ENCODE measurements at places on chromosomes 7 and 10.

DNA sequence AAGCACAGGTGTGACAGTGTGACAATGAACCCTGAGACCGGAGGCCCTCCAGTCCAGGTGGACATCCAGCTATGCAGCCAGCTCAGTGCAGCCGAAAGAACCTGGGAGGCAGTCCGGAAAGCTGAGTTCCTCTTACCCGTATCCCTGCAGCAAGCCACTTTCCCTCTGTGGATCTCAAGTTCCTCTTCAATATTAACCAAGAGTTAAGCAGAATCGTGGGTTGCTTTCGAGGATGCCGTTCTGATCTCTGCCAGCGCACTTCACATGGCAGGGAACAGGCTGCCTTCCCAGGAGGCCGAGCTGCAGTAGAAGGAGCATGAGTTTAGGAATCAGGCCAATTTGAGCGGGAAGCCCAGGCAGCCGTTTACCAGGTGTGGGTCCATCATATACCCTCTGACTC lies 591.6 kb downstream of the SDK1 start:
- no peak for DNase-seq

DNA sequence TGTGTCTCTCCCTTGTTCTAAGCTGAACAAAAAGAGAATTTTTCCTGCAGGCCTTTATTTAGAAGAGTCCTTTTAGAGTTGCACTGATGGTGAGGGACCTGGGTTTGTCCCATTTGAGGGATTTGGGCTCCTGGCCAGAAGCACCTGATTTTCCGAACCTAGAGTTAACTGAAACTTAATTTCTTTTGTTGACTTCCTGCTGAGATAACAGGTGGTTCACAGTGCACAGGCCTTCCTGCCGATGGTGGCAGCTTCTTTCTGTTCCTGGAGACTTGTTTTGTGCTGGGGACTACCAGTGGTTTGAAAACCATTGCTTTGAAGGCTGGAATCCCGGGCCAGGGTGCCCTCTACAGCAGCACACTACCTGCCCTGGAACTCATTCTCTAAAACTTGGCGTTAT lies 99.2 kb downstream of the SUGCT start:
- no peak for DNase-seq

DNA sequence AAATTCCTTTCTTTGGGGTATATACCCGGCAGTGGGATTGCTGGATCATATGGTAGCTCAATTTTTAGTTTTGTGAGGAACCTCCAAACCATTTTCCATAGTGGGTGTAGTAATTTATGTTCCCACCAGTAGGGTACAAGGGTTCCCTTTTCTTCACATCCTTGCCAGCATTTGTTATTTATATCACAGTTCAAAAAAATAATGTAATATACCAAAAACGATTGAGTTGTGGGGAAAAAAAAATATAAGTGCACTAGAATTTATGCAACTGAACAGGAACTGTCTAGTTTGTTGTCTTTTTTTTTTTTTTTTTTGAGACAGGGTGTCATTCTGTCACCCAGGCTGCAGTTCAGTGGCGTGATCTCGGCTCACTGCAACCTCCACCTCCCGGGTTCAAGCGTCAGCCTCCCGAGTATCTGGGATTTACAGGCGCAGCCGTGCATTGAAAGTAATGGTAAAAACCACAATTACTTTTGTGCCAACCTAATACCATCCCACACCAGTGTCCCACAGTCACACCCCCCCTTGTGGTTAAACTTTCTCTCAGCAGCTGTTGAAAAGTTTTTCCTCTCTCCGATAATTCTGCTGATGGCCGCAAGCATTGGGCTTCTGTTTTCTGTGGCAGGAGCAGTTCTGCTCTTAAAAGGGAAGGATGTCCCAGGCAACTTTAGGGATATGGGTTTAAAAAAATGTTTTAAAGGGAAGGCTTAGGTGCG lies 6.8 kb upstream of the LAT2 start:
- DNase-seq, result no peak

DNA sequence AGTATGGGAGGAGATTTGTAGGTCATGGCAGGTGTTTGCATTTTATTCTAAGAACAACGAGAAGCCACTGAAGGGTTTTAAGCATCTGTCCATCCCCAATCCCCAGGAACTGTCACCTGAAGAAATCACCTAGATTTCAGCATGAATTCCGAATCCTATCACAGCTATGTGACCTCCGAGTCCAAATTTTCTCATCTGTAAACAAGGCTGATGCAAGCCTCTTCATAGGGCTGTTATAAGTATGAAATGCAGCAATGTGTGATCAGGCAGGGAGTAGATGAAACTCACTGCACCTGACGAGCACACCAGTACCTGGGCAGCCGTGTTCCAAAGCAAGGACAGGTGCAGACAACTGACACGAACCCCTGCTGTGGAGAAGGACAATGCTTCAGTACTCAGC lies 14.0 kb downstream of the HABP2 start:
- DNase-seq, result no peak

GRCh38 chr7:47973739-47974138 lies 5.7 kb downstream of the HUS1 start:
- no peak for DNase-seq

- no peak for DNase-seq
Measured at GRCh38 chr7:155998766-155999630, 186.7 kb upstream of the SHH start.

DNA sequence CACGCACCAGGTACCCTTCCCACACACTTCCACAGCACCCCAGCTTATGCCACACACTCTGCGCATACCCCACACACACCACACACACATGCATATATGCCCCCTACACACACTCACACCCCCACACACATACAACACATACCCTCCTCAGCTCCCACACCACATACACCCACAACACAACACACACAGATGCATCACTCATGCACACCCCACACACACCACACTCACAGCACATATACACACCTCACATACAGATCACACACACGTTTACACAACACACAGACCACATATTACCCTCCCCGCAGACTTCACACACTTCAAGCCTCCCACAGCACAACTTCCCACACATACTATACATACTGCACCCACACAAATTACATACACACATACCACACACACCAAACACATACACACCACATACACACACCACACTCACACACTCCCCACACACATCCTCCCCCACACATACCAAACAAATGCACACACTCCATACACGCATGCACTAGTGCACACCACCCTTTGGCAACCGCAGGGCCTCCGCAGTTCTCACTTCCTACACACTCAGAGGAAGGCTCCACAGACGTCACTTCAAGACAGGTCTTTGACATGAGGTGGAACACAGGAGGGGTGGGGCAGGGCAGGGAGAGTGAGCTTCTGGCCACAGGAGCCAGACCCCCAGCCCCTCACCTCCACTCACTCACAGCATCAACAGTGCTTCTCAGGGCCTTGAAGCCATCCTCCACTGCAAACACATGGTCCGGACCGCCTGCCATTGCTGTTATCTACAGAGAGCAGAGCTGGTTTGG lies 18.5 kb upstream of the ANTXRL start:
- no peak for DNase-seq

- no peak for DNase-seq
Measured at GRCh38 chr7:16940776-16941175, 59.0 kb upstream of the AGR3 start.

GRCh38 chr7:13057462-13058200 lies 370.2 kb downstream of the ARL4A start:
- DNase-seq, result no peak

- no peak for DNase-seq
Measured at GRCh38 chr7:21944616-21945453, 864 bp downstream of the CDCA7L start.

DNA sequence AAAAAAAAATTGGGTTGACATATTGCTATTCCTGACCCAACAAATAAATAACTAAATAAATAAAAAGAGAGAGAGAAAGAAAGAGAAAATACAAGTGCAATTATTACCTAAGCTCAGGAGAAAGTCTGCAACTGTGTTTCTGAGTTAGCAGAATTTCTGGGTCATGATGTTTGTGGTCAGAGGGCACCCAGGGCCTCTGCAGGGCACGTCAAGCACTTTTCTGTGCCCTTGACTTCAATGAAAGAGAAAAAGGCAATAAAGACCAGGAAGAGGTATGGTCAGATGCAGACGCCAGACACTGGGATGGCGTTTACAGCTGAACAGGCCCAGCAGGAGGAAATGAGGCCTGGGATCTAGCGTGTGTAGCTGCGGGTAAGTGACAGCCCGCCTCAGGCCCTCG lies 160.9 kb upstream of the GDF10 start:
- no peak for DNase-seq

DNA sequence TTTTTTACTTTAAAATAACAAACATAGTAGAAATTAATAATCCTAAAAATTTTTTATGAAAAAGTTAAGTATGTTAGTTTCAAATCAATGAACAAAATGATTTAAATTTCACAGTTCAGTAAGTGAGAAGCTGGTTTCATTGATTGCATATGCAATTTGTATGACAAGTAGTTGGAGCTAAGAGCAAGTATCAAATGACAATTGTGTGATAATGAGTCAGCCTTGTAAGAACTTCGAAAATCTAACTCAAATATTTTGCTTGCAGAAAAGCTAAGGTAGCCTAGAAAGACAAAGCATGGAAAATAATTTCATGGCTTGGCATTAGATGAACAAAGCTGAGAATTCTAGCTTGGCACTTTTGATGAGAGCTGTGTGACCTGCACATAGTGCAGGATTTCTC lies 111.5 kb downstream of the HDAC9 start:
- no peak for DNase-seq

DNA sequence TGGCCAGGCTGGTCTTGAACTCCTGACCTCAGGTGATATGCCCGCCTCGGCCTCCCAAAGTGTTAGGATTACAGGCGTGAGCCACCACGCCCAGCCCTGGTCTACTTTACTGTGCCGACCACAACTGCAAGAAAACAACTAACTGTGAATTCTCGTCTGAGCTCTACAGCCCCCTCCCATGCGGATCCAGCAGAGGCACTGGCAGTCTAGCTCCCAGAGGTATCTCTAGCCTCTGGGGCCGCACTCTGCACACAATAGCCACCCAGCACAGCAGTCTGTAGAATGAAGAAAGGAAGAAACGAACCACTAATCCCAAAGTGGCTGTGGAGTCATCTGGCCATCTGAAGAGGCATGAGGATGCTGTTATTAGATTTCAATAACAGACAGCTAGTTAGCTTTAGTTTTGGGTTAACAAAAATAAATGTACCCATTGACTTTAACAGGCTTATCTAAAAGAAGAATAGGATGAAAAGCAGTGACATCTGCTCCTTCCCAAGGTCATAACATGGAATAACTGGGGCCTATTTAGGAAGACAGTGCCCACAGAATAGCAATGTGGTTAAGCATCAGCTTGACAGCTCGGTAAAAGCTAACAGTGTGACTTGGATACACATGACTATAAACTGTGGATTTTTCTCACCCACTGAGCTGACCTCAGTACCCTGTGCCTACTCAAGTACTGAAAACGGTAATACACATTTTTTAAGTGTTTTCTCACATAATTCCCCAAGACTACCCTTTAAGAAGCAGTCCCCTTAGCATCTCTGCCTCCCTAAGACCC lies 131.9 kb downstream of the TNS3 start:
- no peak for DNase-seq

- no peak for DNase-seq
Measured at GRCh38 chr7:151482883-151483710, 36.6 kb downstream of the RHEB start.

- no peak for DNase-seq
Measured at GRCh38 chr10:98924526-98924925, 311.1 kb downstream of the HPSE2 start.

GRCh38 chr7:131218727-131219128 lies 108.9 kb upstream of the MKLN1 start:
- no peak for DNase-seq

GRCh38 chr10:101221963-101222531 lies 7.2 kb downstream of the LBX1 start:
- no peak for DNase-seq

- DNase-seq, result no peak
Measured at GRCh38 chr10:106027240-106027639, 1137.3 kb downstream of the SORCS1 start.

GRCh38 chr10:76138906-76139305 lies 707.5 kb downstream of the LRMDA start:
- DNase-seq, result no peak

DNA sequence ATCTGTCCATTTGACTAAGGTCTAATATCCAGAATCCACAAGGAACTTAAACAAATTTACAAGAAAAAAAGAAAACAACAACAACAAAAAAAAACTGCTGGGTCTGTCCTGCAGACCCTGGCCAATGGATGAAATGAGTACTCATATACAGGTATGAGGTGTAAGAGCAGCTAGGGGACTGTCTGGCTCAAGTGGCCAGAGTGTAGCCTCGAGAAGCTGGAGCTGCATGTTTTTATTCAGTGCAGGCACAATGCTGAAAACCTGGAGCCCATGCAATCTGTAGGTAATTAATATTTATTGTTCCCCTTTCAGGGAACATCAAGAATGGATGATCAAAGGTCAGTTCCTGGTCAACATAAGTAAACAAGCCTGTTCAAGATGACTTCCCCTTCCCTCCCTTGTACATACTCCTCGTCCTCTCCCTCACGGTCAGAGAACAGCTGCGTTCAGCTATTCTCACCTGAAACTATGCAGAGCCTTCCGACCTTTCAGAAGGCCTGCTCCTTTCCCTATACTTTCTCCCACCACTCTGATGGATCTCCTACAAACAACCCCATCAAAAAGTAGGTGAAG lies 15.5 kb downstream of the CYP2C19 start:
- DNase-seq, result no peak

- DNase-seq, result no peak
Measured at GRCh38 chr7:99733448-99733847, 1.5 kb downstream of the CYP3A7 start.

DNA sequence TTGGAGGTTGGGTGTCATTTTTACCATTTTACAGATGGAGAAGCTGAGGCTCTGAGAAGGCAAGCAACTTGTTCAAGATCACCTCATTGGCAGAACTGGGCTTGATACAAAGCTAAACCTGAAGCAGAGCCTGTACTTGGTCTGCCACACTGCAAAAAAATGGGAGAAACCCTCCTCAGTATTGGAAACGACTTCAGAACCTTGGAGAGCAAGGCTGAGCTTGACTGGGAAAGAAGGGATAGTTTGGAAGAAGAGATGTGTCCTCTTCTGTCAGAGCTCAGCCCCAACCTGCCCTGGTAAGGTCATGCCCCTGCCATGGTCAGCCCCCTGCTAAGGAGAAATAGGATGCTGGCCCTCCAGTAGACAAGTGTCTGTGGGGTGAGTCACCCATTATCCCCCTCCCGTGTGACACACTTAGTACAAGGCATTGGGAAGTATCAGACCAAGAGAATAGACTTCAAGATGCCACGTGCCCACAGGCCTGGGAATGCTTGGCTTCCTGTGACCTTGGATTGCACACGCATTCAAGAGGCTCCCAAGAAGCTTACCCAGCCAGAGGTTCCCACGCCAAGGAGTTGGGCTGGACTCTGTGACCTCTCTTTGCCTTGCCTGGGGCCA lies 56.2 kb upstream of the SMNDC1 start:
- no peak for DNase-seq
